ENCODE measurements at places on chromosomes 5 and 9.

- DNase-seq = no peak
Measured at GRCh38 chr9:37157726-37158377, 37.5 kb downstream of the ZCCHC7 start.

DNA sequence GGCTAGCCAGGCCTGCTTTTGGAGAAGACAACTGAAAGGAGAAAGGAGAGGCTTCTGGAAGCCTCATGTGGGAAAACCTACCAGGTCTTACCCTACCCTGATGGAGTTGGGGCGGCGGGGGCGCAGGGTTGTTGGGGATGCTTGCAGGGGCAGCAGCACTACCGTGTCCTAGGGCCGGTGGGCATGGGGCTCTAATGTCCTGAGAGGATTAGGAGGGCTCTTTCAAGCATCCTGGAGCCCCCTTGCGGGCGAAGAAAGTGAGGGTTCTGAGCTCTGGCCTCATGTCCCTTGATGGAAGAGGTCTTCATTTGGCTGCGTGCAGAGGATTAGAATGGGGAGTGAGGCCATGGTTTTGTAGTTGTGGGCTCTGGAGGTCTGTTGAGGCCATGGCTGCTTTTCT, 86.9 kb upstream of the PITX1 start:
- DNase-seq = no peak

DNA sequence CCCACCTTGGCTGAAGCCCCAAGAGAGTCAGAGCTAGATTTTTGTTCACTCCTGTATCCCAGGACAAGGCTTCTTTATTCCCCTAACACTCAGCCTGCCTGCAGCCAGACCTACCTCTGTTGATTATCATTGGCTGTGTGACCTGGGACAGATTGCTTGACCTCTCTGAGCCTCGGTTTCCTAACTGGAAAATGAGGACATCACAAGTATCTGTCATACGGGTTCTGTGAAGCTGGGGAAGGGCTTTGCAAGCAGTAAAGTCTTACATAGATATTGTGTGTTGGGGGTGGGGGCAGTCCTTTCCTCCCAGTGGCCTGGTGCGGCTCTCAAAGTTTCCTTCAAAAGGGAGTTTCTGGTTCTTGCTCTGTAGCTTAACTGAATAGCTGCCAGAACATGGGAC, 2.5 kb upstream of the NEK6 start:
- no peak for DNase-seq

DNA sequence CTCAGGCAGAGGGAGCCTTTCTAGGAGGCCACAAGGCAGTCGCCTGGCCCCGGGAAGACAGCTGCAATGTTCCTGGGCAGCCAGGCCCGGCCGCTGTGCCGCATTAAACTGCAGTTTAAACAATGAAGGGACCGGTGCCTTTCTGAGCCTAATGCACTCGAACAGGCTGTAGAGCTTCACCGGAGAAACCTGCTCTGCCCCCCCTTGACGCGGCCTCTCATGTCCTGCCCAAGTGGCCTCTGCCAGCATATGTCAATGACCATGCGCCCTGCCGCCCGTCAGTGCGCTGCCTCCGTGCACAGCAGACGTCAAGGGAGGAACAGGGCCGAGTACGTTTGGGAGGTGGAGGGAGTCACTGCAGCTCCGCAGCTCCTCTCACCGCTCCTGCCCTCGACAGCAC, 38.4 kb upstream of the BARHL1 start:
- DNase-seq = no peak

DNA sequence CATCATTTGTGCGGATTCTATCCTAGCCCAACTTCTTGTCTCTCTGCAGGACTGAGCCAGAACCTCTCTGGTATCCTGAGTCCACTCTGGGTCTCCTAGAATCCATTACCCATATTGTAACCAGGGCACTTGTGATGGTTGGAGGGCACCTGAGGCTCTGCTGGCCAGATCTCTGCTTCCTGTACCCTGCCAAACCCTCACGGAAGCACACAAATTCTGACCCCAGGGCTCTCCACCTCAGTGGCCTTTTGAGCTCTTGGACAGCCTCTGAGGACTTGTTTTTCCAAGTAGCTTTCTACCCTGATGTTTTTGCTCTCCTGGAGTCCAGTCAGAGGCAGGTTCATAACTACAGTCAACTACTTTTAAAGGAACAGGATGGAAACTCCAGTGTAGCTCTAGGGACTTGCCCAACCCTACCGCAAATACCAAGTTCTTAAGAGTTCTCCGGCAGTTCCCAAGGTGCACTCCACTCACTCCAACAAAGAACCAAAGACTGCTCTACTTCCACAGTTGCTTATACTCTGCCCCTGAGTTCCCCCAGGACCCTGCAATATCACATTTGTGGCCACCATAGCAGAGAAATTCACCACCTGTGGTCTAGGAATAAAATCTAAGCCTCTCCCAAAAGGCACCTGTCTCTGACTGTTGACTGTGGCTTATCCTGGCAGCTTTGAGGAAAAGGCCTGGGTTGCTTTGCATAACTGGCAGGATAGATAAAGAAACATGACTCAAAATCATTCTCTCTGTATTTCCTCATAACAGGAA, 9.6 kb downstream of the PIP5K1B start:
- DNase-seq = no peak

DNA sequence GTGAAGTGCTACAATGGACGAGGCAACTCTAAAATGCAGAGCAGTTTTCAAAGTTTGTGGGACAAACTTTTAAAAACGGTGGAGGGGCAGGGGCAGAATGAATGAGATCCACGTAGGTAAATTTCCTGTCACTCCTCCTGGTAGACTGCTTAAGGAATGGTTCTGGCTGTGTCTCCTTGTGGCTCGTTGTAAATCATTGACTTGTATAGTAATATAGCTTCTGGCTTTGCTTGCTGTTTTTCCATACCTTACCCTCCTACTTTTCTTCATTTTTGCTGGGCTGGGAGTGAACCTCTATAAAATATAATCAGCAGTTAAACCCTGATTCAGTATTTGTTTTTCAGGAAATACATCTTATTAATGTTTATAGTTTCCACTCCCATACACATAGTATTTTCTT, 235.7 kb downstream of the TUSC1 start:
- no peak for DNase-seq

GRCh38 chr9:130073373-130073772, 19.7 kb downstream of the GPR107 start:
- no peak for DNase-seq

- no peak for DNase-seq
Measured at GRCh38 chr5:138574744-138575193, 432 bp downstream of the HSPA9 start.

DNA sequence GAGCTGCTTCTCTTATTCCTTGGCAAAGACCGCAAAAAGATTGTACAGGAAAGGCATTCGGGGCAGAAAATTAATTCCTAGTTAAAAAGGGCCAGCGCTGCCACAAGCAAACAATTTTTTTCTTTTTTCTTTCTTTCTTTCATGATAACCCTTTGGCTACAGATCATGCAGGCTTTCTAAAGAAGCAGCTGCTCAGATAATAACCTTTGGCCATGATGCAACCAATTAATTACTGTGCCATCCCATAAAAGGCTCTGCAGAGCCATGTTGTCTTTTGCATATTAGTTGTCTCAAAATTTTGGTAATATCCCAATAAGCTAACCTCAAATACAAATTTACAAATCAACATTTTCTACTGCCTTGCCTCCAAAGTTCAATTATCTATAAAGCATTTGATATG, 758.4 kb upstream of the SEMA6A start:
- DNase-seq = no peak

GRCh38 chr5:179294891-179295777, 50.1 kb downstream of the ADAMTS2 start:
- DNase-seq = no peak

DNA sequence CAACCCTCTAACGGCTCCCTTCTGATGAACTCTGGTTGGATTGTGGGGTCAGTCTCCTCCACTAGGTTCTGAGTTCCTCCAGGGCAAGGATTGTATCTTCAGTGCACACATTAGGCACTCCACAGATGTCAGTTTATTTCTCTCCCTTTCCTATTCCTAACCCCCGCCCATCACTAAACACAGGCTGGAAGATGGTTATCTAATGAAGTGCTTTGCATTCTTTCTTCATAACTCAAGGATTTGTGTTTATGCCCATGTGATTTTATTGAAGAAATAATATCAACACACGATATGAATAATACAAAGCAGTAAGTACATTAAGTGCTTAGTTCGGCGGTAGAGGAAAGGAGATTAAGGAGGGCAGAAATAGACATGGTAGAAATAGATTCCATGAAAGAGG, 4.4 kb upstream of the CREBRF start:
- DNase-seq = peak; percentile 69

DNA sequence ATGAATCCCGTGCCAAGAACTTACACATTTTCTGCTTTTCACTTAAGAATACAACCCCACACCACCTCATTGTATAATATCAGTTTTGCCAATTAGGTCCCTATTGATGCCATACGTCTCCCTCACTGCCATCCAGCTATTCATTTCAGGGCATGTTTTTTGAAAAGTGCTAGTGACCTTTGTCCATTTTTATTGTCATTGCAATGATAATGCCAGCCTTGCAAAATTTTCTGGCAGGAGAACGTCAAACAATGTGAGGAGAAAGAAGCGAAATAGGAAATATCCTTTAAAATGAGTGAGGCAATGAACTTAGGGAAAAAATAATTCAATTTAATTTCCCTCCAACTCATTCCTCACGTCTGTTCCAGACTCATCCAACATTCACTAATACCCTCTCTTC, 111.8 kb upstream of the CKMT2 start:
- no peak for DNase-seq

DNA sequence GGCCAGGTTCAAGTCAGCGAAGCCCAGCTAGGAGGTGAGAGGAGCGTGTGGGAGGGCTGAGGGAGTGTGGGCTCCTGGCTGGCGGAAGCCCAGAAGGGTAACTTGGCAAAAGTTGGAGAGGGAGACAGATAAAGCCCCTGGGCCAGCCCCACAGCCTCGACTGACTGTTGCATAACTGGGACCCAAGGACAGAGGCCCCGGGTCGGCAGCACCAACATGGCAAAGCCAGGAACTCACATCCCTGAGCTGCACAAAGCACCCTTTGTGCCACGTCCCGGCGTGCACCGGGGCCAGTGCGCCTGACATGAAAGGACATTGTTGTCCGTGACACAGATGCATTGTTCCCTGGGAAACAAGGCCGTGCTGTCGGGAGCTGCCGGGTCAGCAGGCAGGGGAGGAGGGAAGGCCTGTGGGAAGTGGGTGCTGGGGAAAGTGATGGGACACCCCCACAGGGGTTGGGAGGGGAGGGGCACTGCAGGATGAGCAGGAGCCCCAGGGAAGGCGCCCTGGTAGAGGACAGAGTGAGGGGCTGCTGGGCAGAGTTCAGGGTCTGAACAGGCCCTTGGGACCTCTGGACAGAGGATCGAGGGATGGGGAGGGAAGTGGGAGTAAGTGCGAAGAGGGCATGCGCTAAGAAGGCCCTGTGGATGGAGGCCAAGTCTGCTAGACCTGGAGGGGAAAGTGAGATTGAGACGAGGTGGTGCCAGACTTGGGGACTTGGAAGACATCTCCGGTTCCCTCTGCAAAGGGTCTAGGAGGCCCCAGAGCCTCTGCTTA, 13.0 kb upstream of the DPM2 start:
- DNase-seq = no peak

Data from retinal pigment epithelial cell (primary cell).